ENCODE measurements at places on chromosomes 11 and 22.

- DNase-seq = no peak
These were observed 16.5 kb downstream of the PPP2R1B start for GRCh38 chr11:111749646-111750045.

DNA sequence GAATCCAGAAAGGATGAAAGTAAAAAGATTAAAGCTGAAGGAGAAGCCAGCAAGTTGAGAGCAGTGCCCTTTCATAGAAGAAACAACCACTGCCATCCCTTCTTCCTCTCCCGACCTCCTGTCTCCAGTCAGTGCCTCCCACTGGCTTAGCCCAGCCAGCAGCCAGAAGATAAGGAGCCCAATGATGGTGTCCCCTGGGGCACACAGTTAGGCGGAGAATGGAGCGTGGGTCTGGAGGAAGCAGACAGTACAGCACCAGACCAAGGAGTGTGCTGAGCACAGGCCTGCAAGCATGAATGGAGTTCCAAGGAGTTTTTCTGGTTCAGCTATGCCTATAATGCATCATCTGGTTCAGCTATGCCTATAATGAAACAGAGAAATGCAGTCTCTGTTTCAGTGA is 54.3 kb upstream of the TNRC6B start:
- no peak for DNase-seq

DNA sequence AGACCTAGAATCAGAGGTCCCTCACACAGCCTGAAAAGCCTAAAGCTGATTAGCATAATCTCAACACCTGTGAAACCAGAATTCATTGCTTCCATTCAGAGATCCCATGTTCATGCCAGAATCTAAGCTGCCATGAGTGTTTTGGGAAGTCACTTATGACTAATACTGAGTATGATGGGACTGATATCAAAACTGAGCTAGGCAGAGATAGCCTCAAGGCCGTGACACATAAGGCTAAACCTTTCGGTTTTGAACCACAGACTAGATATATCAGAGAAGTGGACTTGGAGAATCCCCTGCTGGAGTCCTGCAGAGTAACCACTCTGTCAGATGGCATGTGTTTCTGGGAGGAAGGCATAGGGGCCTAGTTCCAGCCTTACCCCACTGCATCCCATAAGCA is 23.1 kb upstream of the GLYATL2 start:
- no peak for DNase-seq

DNA sequence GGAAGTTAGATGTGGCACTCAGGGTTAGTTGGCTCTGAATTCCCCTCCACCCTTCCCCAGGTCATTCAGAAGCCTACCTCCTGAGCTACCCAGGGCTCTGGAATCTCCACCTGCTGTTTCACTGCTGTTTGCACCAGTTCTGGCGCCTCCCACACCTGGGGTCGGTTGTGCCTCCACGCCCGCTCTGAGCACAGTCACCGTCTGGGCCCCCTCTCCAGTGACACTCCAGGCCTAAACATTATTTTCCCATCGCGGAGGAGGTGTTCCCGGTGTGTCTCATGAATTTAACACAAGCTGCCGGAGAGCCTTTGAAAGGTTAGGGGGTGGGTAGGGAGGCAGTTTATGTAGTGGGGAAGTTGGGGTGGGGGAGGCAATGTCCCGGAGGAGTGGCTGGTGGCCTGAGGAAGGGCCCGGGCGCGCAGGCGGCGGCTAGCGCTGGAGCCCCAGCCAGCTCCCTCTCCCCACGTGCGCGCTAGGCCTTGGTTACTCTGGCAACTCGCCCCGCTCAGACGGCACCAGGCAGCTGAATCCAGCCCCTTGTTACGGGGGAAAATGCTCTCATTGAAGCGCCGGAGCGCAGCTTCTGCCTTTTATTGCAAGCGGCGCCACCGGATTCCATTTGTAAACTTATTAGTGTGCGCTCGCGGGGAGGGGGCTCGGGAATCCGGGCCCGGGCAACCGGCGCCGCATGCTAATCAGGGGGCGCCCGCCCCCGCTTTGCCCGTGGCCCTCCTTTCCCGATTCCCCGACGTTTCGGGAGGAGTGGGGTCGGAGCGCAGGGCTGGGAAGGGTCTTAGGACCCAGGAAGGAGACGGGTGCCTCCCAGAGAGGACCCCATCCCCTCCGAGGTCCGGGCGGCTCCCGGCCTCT is 52.4 kb downstream of the GRIK4 start:
- DNase-seq = no peak

DNA sequence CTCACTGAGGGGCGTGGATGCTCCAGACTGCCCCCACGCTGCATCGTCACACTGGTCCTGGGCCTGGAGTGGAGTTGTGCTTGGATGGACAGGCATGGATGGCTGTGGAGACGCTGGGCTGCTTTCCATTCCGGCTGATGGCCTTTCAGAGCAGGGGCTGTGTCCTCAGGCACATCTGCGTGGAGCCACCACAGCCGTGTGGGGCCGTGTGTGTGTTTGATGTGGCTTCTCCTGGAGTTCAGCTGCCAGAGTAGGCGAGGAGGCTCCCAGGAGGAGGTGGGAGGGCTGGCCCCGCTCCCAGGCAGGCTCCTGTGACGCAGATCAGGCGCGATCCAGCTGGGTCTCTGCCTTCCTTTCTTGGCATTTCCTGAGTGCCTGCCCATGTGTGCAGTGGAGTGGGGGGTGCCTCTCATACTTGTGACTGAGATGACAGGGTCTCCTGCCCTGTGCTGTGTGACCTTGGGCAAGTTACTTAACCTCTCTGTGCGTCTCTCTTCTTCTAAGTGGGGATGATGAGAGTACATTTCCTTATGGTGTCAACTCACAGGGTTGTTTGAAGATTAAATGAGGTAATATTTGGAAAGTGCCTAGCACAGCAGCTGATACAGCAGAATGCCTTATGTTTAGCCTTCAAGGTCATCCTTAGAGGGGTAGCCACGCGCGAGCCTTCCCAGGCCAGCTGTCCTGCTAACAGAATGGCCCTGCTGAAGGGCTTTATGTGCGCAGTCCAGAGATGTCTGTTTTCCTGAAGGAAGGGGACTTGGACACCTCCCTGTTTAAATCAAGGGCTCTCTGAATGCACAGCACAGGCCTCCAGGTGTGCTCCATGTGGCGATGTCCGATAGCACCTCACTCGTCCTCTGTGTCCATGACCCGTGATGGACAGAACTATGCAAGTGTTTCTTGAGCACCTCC is 33.5 kb downstream of the GLB1L2 start:
- DNase-seq = no peak

DNA sequence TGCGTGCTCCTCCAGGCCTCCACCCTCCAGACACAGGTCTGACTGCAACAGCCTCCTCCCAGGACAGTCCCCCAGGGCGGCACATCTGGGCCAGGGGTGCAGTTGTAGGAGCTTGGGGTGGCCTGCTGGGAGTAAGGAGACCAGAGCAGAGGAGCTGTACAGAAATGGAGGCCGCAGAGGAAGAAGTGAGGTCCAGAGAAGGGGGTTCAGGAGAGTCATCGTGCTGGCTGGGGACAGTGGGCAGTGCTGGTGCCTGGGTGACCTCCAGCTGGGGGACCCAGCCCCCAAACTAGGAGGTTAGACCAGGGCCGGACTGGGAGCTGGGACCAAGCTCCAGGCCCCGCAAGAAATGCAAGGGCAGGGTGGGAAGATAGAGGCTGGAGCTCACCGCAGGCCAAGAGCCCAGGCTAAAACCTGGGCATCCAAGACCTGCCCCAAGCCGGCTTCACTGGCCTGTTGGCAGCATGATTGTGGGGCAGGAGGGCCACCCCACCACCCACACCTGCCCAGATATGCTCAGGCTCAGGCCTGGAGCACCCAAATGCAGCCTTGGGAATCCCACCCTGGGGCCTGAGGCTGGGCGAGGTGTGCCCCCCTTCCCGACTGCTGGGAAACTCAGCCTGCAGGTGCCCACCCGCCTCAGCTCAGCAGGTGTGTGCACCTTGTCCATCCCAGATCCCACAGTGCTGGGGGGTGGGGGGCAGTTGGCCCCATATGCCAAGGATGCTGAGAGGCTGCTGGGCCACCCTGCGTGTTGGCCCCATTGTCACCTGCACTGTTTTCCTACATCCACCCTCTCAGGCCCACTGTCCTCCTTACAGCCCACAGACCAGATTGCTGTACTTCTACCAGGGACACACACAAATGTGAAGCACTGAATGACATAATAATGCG is 96.9 kb downstream of the MORC2 start:
- no peak for DNase-seq
